ENCODE measurements at places on chromosomes 5 and 9.

DNA sequence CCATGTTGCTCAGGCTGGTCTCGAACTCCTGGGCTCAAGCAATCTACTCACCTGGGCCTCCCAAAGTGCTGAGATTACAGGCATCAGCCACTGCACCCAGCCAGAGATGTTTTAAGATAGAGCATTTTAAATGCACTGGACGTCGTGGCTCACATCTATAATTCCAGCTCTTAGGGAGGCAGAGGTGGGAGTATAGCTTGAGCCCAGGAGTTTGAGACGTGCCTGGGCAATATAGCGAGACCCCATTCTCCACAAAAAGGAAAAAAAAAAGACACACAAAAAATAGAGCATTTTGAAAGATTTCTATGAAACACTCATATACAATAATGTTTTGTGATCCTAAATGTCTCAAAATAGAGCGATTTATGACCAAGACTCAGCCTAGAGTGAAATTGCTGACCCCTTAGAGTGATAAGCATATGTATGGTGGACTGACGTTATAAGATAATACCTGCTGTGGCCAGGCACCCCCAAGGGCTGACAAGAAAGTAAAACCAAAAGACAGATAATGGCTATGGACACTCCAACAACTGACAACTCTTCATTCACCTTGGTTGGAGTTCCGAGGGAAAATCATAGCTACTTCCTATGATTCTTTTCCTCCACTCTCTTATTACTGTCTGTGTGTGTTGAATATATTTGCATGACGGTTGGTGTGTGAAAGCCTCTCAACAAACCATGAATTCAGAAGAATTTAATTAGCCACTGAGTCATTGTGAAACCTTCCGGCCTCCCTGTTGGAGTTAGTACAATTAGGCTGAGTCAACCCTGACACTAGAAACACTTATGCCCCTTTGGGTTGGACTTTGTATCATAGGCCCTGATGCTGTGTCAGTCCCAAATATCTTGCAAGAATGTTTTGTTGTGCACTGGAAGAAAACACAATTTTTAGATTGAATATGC lies 526.5 kb upstream of the NUDT12 start:
- DNase-seq = no peak

DNA sequence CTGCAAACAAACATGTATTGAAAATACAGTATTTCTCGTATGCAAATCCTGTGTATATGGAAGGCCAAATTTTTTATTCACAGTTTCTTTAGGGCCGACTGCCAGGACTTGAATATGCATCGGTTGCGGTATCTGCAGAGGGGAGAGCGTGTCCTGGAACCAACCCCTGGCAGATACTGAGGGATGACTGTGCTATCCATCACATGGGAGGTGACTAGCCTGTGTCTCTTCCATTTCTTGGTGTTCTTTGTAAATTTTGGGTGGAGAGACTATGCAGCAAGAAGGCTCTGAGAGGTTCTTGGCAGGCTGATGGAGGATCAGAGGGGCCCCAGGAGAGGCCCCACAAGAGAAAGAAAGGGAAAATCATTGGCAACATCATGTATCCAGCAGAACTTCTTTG lies 384.3 kb downstream of the YTHDC2 start:
- DNase-seq = no peak

- DNase-seq = no peak
Measured at GRCh38 chr5:89573345-89573744, 690.4 kb upstream of the MEF2C start.

GRCh38 chr5:56212130-56212879 lies 20.8 kb downstream of the ANKRD55 start:
- no peak for DNase-seq

GRCh38 chr5:167794121-167794520 lies 497.3 kb upstream of the WWC1 start:
- DNase-seq = no peak

DNA sequence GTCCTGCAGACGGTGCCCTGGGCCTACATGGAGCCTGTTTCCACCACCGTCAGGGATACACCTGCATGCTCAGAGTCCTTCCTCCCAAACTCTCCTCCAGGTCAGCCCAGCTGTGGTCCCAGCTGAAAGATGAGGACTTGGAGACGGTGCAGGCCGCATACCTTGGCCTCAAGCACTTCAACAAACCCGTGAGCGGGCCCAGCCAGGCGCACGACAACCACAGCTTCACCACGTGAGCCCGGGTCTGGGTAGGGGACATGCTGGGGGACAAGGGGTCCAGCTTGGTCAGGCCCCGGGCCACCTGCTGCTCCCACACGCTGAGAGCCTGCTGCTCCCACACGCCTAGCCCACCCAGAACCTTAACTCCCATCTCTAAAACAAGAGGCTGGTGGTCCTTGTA lies 16.6 kb upstream of the CARD19 start:
- DNase-seq = no peak

DNA sequence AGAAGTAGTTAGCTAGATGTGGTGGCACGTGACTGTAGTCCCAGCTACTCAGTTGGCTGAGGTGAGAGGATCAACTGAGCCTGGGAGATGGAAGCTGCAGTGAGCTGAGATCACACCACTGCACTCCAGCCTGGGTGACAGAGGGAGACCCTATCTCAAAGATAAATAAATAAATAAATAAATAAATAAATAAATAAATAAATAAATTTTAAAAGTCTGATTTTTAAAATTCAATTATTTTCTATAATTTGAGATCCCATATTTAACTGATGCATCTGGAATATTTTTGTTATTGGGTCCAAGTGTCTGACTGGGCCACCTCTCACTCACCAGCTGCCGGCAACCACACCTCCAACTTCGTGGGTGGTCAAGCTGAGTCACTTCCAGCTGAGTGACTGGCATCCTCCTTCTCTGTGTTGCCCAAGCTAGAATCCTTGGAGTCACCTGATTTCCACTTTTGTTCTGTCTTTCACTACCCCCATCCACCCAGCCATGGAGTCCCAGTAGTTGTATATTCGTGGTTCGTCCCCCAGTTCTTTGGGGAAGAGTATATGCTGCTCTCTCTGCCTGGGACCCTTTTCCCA lies 70.9 kb downstream of the EGFLAM start:
- DNase-seq = no peak

GRCh38 chr5:133953568-133954145 lies 14.8 kb downstream of the C5orf15 start:
- DNase-seq = no peak

- DNase-seq = no peak
Measured at GRCh38 chr5:89281766-89282553, 399.0 kb upstream of the MEF2C start.

DNA sequence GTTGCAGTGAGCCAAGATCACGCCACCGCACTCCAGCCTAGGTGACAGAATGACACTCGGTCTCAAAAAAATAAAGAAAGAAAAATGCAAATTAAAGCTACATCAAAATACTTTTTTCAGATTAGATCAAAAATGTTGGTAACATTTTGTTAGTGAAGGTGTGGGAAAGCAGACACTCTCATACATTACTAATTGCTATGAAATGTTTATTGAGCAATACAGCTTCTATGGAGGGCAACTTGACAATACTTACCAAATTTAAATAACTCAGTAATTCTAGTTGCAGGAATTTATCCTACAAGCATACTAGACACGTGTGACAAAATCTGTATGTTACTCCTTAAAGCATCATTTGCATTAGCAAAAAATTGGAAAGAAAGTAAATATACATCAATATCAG lies 4.1 kb downstream of the TRIM23 start:
- DNase-seq = no peak

DNA sequence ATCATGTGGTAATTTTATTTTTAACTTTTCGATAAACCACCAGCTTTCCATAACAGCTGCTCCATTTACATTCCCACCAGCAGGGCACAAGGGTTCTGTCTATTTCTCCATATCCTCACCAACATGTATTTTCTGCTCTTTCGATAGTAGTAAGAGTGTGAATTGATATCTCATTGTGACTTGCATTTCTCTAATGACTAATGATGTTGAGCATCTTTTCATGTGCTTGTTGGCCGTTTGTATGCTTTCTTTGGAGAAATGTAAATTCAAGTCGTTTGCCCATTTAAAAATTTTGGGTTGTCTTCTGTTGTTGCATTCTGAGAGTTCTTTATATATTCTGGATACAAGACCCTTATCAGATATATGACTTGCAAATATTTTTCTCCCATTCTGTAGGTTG lies 45.9 kb downstream of the PSD2 start:
- no peak for DNase-seq

DNA sequence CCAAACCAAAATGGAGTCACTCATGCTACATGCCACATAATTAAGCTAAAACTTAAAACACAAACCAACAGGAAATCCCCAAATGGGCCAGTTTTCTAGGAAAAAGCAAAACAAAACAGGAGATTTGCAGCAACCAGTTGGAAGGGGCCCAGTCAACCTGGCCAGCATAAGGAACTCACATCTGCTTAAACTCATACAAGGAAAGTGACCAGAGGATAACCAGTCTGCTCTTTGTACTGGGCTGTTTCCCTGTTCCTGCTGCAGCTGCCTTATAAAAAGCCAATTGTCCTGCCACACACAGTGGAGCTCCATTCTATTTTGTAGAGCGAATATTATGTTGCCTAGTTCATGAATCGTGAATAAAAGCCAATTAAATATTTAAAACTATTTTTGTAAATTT lies 29.5 kb upstream of the PTPDC1 start:
- DNase-seq = no peak

DNA sequence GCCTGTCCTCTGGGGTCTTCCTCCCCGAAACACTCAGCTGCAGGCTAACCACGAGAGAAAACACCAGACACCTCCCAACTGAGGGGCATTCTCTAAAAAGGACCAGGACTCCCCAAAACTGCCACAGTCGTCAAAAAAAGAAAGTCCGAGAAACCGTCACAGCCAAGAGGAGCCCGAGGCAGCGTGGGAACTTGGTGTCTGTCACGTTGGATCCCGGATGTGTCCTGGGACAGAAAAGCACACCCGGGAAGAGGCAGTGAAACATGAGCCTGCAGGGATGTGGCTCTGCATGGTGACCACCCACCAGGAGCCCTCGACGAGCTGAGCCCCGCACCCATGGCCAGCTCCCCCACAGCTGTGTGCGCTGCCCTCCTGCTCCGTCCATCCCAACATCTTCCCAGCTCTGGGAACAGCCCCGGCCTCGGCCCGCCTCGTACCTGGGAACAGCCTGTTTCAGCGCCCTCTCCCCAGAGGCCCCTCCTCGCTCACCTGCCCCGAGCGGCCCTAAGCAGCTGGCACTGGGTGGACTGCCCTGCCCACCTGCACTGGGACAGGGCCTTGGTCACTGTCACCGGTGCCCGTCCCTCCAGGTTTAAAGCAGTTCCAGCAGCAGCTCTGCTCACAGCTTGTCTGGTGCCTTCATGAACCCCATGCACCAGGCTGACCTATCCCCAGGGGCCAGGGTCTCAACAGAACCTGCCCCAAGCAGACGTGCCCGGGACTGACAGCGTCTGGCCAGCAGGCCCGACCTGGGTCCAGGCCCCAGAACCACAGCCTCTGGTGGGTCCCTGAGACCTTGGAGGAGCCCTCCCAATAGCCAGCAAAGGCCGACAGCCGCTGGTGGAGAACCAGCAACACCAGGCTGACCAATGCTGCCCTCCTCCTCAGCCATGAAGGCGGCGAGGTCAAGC lies 10.9 kb downstream of the SLC12A7 start:
- DNase-seq = no peak

DNA sequence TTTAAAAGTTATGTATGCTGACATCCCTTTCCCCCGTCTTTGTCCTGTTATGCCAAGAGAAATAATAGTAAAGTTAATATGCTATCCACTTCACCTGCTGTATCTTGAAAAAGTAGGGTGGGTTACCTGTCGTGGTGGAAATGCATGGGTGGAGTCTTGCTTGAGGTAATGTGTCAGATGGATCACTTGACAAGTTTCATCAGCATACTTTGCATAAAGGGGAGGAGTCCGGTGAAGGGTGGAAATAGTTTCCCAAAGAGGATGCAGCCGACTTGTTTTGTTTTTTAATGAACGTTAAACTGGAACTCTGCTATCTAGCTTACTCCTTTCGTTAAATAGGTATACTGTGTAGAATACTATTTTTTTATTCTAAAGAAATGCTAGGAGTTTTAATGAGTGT lies 9.0 kb upstream of the DMRT3 start:
- no peak for DNase-seq

DNA sequence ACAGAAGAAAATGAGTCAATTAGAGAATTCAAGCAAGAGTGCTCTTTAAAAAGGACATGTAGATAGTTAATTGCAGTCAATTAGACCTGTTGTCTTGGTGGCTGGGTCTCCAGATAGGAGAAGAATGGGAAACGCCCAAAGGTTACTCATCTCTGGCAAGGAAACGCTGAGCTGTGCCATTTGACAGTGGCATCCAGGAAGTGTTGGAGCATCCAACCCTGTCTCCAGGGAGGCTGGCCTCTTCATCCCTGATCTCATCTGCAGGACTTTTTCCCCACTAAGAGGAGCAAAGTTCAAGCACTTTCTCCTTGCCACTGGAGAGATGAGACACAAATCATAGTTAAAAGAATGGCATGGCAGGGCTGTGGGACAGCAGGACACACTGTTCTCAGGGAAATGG lies 111.7 kb upstream of the MSX2 start:
- no peak for DNase-seq

- no peak for DNase-seq
Measured at GRCh38 chr5:10601246-10602030, 37.6 kb downstream of the ANKRD33B start.

DNA sequence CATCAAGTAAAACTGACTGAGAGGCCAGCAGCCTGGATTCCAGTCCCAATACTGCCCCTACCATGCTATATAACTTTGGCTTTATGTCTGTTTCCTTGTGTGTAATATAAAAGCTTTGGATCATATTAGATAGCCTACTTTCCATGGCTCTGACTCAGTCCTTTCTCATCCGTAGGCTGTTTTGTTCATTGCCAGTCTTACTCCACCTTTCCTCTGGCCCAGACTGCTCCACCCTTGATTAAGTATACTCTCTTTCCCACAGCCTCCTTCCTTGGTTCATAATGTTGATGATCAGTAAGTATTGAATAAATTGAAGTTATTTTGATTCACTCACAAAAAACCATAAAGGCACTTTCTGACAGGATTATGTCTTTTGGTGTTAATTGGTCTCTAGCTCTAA lies 1.5 kb upstream of the MRPS30 start:
- no peak for DNase-seq

- DNase-seq = no peak
Measured at GRCh38 chr5:58731641-58732040, 148.8 kb downstream of the RAB3C start.

DNA sequence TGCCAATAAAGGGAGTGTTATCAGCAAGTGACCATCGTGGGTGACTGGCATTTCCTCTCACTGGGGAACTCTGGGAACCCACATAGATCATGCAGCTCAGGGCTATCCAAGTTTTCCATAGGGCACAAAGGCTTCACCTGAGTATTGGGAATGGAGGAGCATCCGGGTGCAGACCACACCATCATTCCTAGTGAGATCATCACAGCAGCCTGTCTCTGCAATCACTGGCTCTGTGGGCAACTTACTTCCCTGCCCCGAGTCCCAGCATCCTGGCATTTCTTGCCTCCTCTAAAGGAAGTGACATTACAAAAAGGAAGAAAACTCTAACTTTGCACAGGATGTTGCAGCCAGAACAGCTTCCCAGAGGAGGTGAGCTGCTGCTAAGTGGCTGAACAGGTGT lies 80.6 kb upstream of the SHB start:
- no peak for DNase-seq

DNA sequence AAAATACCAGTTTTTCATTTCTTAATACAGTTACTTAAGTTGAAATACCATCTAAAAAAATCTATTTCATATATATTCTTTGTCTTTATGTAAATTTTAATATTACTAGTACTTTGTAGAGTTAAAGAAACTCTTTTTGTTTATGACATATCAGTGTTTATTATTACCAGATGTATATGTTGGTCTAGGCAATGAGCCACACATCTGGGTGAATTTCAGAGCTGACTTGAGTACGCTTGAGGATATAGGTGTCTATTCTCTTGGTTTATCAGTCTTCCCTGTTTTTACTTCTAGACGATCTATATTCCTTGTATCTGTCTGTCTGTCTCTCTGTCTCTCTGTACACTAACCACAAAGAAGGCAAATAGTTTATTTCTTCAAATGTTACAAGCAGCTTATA lies 2.9 kb downstream of the SMAD5 start:
- DNase-seq = no peak
